HepG2 (cell line): ENCODE measurements at places on chromosomes 5 and 9. TPM values are rescaled to one million over a fixed set of nuclear protein-coding genes. Genes with fewer than 3 reads are reported as not detected.

QRFP gene
- not detected in 2 replicates for polyA plus RNA-seq

ALAD gene
- 30.1 and 40.5 TPM in 2 replicates for polyA plus RNA-seq

FAM151B gene
- 0.54 and 0.61 TPM in 2 replicates for polyA plus RNA-seq

CORO2A gene
- polyA plus RNA-seq: 12.9 and 15.3 TPM in 2 replicates

PCDHB6 gene
- 0.01 TPM in 1 of 2 replicates, not detected in the other for polyA plus RNA-seq

CHSY3 gene
- 0.26 and 0.34 TPM in 2 replicates for polyA plus RNA-seq

LRRTM2 gene
- polyA plus RNA-seq: not detected in 2 replicates

NTRK2 gene
- polyA plus RNA-seq: not detected in 2 replicates

ACSL6 gene
- 3.8 and 8.3 TPM in 2 replicates for polyA plus RNA-seq

GCNT4 gene
- polyA plus RNA-seq: 0.26 and 0.38 TPM in 2 replicates

C1QTNF3 gene
- 9.1 and 10.8 TPM in 2 replicates for polyA plus RNA-seq

NPR2 gene
- polyA plus RNA-seq: 9.3 and 9.4 TPM in 2 replicates

SPATA9 gene
- polyA plus RNA-seq: not detected in 2 replicates

UBE2QL1 gene
- not detected in 2 replicates for polyA plus RNA-seq

CDKN2B-AS1 gene
- polyA plus RNA-seq: 1.8 and 2.3 TPM in 2 replicates

SPEF2 gene
- polyA plus RNA-seq: 1.2 and 1.5 TPM in 2 replicates

XPA gene
- 2.3 and 2.5 TPM in 2 replicates for polyA plus RNA-seq

PCDHB15 gene
- 0.26 and 0.48 TPM in 2 replicates for polyA plus RNA-seq

IFNA5 gene
- not detected in 2 replicates for polyA plus RNA-seq

ENHO gene
- 0.08 TPM in 1 of 2 replicates, not detected in the other for polyA plus RNA-seq

OSMR gene
- polyA plus RNA-seq: 86.5 and 94.3 TPM in 2 replicates

URM1 gene
- polyA plus RNA-seq: 41.3 and 51.5 TPM in 2 replicates

IL13 gene
- 0.05 TPM in 1 of 2 replicates, not detected in the other for polyA plus RNA-seq

ROPN1L gene
- 0.08 TPM in 1 of 2 replicates, not detected in the other for polyA plus RNA-seq

AJM1 gene
- 1.2 and 1.4 TPM in 2 replicates for polyA plus RNA-seq

FAT2 gene
- polyA plus RNA-seq: under 0.01 TPM in 1 of 2 replicates, not detected in the other

ERCC8 gene
- polyA plus RNA-seq: 18.4 and 24.4 TPM in 2 replicates

GPX3 gene
- 1,506 and 1,892 TPM in 2 replicates for polyA plus RNA-seq

NR5A1 gene
- 28.9 and 43.2 TPM in 2 replicates for polyA plus RNA-seq

LCN12 gene
- 6.9 and 7.5 TPM in 2 replicates for polyA plus RNA-seq

TXNDC8 gene
- polyA plus RNA-seq: not detected in 2 replicates

AQP7 gene
- 2.1 and 5.6 TPM in 2 replicates for polyA plus RNA-seq

CD274 gene
- 0.07 and 0.17 TPM in 2 replicates for polyA plus RNA-seq
